ENCODE measurements at places on chromosomes 5 and 9. TPM values are rescaled to one million over a fixed set of nuclear protein-coding genes. Genes with fewer than 3 reads are reported as not detected.

DNA sequence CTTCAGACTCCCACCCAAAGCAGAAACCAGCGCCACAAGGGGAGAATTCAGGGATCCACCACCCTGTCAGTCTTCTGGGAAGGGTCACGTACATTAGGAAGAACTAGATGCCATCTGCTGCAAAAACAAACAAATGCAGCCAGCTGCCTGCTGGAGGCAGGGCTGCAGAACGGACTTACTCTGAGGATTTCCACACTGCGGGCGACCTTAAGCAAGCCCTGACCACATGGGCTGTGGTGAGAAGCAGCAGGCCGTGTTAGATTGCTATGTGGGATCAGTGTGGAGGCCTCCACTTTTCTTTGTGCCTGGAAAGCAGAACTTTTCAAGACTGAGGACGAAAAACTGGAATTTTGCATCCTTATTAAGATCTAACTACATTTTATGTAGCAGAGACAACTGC, 13.4 kb upstream of the LTC4S start:
- no peak for DNase-seq

- DNase-seq: no peak
These were observed 1.2 kb downstream of the CDHR2 start for GRCh38 chr5:176550275-176550831.

GRCh38 chr9:8251566-8251965, 452.0 kb upstream of the DMAC1 start:
- no peak for DNase-seq

DNA sequence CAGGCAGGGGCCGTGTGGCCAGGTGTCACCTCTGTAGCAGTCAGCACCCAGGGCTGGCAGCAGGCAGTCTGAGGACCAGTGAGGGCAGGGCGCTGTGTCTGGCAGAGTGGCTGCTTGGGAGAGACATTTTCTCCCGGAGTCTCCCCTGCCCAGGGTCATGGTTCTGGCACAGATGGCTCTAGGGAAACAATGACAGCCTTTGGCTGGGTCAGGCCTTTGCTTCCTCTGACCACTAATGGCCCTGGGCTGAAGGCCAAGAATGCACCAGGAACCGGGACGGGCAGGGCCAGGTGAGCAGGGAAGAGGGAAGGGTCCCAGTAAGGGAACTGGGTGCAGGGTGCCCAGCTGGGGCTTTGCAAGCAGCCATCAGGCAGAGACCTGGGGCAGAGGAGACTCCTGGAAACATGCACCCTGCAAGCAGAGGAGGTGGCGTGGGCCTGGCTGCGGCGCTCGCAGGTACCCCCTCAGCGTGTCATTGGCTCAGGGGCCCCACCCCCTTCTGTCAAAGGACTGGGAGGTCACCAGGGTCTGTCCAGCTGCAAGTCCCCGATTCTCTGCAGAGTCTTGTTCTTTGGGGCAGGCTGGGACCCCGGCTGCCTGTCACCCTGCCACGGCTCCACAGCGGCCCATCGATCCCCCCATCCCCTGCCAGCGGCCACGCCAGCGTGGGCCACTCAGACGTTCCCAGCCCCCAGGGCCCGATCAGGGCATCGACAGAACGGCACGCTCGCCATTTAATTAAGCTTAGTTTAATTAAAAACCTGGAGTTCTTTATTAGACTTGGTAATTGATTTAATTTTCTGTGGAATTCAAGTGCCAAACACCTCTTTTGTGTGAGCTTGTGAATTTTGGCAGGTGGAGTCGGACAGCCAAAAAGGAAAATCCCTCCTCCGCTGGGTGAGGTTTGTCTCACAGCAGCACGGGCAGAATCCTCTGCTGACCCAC, 18.9 kb upstream of the TMEM250 start:
- no peak for DNase-seq

DNA sequence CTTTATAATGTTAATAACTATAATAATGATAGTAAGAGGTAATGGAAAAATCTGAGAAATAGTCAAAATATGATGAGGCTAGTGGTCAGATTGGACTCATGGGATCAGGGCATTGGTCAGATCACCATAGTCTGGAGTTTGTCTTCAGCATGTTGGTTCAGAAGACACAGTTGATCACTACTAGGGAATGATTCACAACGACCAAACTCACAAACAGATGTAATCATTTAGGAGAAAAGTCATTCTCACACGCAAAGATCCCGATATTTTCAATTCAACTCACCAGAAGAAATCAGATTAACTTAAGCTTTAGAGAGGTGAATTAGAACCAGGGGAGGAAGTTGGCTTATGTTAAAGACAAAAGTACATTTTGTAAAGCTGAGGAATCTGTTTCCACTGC, 131.8 kb downstream of the LURAP1L start:
- no peak for DNase-seq

DNA sequence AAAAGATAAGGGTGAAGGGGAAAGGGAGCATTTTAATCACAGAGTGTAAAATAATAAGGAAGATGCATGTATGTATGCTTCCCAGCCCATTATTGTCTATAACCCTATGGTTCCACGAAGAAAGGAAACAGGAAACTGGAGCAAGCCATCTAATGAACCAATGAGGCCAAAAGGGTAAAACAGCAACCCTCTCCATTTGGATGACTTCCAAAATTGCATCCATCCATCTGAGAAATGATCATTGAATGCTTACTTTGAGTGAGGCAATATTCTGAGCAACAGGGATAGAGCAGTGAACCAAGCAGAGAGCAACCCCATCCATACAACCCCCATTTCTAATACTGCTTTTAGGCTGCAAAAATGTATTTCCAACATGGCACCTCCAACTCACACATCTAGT, 46.9 kb downstream of the ARL15 start:
- DNase-seq: no peak

DNA sequence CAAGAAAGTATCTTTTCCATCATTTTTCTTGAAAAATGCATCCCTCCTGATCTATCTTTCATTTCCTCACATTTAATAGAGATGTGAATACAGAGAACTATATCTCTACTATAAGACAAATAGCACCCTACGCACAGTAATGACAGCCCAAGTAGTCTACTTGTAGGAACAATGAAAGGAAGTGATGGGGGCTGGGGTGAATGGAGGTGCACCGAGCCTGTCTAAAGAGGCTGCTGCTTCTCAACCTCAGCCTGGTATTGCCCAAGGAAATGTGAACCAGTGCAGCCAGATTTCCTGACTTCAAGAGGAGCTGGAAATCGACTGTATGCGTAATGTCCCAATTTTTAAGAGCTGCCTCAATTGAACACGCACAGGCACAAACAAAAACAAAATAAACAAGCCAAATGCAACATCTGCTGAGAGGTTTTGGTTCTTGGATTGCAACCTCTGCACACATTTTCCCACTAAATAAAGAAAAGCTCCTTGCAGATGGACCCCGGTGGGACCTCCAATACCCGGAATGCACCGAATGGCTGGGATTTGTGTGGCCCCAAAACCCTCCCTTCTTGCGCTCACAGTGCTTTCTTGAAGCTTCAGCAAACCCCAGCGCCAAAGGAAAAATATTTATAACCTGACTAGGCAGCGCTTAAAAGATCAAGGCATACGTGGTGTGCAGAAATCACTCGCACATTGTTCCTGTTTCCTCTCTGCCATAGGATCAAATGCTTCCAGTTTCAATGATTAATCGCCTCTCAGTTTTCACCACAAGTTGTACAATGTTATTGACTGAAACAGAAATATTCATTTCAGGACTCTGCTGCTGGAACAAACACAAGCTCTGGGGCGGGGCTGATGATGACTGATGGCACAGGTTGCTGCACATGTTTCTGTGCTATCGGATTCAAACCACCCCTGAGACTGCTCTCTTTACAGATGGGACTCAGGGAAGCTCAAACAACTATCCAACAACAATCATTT, 68.3 kb downstream of the KCNIP1 start:
- peak; percentile 18 for DNase-seq

DNA sequence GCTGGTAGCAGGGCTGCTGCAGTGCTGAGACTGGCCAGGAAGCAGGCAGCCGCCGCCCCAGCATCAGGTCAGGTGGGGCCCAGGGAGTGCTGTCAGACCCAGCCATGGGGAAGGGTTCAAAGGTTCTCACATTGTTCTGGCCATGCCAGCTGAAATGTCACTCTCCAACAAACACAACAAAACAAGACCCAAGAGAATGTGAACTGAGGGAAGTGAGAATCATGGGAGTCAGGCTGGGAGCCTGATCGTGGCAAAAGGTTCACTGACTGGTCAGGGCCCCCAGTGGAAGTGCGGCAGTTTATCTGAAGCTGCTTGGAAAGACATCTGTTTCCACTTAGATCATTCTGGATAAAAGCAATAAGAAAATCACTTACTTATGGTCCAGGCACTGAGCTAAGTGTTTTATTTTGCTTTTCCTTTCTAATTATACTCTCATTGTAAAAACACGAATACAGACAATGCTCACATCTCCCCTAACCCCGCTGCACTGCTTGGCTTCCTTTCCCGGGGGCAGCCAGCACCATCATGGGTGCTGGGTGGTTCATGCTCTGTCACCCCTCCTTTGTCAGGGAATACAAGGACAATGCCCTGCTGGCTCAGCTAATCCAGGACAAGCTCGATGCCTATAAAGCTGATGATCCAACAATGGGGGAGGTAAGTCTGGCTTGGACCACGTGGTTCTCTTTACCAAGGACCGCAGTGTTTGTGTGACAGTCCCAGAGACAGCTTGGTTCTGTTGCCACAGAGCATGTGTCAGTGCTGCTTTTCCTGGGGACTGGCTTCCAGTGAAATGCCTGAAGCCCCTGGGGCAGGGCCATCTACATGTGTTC, 41.9 kb upstream of the CFAP157 start:
- no peak for DNase-seq

DNA sequence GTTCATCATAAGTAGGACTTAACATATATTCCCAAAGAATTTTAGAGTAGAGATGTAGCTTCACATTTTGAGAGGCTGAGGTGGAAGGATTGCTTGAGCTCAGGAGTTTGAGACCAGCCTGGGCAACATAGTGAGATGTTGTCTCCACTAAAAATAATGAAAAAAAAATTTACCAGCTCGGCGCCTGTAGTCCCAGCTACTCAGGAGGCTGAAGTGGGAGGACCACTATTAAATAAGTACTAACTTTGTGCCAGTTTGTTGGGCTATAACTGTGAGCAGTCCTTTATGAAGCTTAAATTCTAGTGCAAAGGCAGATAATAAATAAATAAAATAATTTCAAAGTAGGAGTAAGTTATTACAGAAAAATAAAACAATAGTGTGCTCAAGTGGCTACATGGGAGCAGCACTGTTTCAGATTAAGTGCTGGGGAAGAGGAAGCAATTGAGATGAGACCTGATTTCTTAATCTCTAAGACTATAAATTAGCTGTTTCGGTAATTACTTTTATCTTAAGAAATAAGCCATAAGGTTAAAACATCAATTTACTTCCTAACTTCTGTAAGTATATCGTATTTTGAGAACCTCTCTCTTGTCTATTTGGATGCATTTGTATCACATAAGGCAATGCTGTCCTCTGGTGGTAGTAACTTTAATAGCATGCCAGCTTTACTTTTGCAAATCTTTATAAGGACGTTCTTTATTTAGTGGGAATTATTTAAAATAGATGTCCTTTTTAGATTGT, 98.9 kb downstream of the CSNK1G3 start:
- DNase-seq: peak; percentile 42

GRCh38 chr5:135568923-135569360, 9.8 kb downstream of the CXCL14 start:
- no peak for DNase-seq

GRCh38 chr5:43679214-43679613, 76.2 kb downstream of the NNT start:
- DNase-seq: no peak

DNA sequence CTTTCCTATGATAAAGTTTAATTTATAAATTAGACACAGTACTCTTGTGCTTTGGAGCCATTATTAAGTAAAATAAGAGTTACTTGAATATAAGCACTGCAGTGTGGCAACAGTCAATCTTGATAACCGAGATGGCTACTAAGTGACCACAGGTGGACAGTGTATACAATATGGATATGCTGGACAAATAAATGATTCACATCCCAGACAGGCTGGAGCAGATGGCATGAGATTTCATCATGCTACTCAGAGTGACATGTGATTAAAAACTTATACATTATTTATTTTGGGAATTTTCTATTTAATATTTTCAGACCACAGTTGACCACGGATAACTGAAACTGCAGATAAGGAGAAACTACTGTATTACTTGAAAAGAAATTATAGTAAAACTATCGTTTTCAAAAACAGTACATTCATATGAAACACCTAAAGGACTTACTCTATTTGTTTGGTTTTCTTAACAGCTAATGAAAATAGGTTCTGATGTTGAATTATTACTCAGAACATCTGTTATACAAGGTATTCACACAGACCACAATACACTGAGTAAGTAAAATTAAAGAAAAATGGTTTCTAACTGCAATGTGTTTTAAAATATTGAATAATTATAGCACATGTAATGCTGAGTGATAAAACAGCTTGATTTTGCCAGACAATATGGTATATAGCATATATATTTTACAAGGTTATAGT, 16.0 kb downstream of the LYRM7 start:
- no peak for DNase-seq

DNA sequence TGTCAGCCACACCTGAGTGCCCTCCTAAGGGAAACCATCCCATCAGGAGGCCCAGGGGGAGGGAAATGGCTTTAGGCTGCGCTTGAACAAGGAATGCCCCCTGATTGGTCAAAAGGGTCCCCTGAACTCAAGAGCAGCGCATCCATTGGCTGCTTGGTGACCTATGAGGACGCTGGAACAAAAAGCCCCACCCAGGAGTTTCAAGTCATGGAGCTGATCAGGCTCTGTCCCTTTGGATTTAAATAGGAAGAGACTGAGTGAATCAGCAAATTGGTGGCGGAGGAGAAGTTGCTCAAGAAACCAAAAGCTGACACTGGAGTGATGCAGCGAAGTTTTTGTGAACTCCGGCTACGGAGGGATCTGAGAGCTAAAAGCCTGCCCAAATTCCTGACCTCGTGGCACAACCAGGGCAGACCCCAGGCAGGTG, 66.7 kb downstream of the SMIM23 start:
- DNase-seq: no peak

DNA sequence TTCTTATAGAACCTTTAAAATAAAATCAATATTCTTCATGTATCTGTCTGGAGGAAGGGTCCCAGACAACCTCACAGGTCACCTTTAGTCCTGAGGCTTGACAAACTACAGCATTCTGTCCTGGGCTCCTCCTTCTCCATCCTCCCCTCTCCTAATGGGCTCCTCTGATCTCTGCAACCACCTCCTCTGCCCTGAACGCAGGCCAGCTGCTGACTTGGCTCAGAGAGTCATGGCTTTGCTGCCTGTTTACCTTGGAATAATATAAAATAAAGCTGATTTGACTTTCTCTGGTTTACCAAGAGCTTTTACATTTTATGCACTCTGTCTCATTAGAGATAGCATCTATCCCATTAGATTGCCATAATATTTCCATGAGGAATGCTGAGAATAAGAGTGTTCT, 159.4 kb downstream of the SEMA6A start:
- no peak for DNase-seq

DNA sequence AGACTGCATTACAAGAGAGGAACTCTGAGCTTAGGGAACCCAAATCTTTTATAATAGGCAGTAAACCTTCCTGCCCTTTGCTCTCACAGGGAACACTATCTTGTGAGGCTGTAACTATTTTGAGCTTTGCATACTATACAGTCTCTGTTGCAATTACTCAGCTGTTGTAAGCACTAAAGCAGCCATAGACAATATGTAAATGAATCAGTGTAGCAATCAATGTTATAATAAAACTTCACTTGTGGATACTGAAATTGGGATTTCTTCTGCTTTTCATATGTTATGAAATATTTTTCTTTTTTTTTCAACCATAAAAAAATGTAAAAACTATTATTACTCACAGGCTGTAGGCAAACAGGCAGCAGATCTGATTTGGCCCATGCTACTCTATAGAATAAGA, 16.7 kb upstream of the UBQLN1 start:
- DNase-seq: no peak

SH3RF2 gene
- total RNA-seq: 58.8 TPM

ERMP1 gene
- total RNA-seq: 33.0 TPM

KIF12 gene
- 1.6 TPM for total RNA-seq

C9 gene
- total RNA-seq: under 0.01 TPM

C1QTNF2 gene
- total RNA-seq: 0.33 TPM

SLC34A1 gene
- not detected for total RNA-seq
